ENCODE measurements at places on chromosomes 3 and 15.

DNA sequence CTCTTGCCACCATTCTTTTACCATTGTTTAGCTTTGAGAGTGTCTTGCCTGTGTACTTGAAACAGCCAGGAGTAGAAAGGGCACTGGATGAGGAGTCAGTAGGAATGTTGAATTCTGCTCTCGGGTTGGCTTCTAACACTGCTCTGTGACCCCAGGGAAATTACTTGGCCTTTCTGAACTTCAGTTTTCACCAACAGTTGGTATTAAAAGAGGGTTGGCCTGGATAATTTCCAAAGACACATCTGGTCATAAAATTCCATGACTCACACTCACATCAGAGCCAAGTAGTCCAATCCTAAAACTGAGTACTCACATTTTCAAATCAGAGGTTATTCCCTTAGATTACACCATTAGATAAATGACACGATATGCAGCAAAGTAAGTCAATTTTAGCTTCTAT is 141.6 kb downstream of the ECT2 start:
- DNase-seq, result no peak

DNA sequence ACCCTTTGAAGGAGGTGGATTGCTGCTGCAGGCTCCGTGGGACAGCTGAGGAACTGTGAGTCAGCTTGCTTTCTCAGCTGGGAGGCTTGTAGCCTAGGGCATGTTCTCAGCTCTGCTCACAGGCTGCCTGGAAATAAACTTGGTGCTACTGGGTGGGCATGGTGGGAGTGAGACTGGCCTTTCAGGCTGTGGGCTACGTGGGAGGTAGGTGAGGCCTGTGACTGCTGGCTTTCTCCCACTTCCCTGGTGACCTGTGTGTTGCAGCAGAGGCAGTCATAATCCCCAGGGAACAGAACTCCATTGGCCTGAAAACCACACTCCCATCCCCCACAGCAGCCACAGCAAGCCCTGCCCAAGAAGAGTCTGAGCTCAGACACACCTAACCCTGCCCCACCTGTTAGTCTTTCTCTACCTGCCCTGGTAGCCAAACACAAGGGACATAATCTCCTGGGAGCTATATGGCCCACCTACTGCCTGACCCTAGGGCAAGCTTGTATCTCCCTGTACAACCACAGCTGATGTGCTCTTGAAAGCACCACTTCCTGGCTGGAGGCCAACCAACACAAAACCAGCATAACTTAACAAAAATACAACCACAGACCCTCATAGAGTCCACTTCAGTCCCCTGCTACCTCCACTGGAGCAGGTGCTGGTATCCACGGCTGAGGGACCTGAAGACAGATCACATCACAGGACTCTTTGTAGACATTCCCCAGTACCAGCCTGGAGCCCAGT is 236.5 kb downstream of the SQOR start:
- DNase-seq, result no peak

DNA sequence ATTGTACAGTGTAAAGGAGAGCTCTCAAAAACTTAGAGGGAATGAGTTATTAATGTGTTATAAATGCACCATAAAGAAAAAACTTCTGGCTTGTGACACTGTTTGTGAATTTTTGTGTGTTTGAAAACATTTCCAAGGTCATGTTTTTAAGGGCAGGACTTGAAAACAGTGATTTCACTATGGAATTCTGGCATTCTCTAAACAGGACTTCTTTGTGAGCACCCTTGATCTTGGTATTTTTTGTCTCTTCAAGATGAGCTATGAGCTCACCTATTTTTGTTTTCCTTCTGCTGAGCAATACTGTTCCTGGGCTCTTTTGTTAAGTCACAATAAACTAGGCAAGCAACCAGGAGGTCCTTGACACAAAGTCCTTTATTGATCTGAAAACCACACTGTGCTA is 284.4 kb downstream of the RBMS3 start:
- no peak for DNase-seq

DNA sequence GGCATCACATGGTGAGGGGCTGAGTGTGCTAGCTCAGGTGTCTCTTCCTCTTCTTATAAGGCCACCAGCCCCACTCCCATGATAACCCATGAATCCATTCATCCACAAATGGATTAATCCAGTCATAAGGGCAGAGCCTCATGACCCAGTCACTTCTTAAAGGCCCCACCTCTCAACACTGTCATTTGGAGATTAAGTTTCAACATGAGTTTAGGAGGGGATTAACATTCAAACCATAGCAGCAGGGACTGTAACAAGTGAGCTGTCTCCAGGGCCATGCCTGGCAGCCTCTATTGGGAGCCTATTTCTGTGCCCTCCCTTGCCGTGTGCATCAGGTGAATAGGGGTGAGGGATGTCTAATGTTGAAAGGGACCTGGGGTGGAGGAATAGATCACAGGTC is 77.5 kb downstream of the CHRD start:
- DNase-seq, result no peak

GRCh38 chr15:100958326-100959065 is 39.3 kb downstream of the LRRK1 start:
- DNase-seq, result no peak
